NCI-H345 (cell line): ENCODE measurements at places on chromosomes 11 and 22.
A peak's percentile ranks its signal among the peaks of the same experiment; 100 is the strongest.

GRCh38 chr11:1204381-1205101, 18.3 kb upstream of the MUC5B start:
- no peak for DNase-seq

- DNase-seq, result no peak
These were observed 73.6 kb upstream of the SUSD2 start for GRCh38 chr22:24107661-24108060.

GRCh38 chr11:47376525-47377371, 1.6 kb downstream of the SPI1 start:
- no peak for DNase-seq

DNA sequence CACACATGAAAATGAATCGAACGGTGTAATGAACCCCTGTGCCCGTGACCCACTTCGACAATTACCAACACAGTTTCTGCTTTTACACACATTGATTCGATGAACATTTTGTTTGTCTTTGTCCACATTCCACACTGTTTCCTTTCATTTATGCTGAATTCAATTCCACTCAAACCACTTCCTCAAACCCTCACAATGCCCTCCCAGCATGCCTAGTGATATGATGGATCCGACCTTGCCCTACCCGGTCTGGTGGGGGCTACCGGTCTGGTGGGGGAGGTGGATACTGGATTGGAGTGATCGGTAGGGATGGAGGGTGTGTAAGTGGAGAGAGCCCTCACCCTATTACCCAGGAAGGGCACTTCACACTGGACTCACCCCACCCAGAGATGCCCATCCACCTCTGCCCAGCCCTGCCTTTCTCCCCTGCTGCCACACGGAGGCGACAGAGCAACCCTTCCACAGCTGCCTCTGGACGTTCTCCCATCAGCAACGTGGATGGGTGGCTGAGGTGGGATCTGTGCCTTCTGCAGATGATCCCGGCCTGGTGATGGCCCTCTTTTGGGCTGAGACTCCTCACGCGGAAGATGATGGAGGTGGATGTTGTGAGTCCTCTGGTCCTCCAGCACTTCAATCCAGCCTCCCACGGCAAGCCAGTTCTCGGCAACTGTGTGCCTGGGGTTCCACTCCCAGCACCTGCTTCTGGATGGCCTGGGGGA, 33.0 kb upstream of the P2RY2 start:
- DNase-seq, result peak; percentile 44

DNA sequence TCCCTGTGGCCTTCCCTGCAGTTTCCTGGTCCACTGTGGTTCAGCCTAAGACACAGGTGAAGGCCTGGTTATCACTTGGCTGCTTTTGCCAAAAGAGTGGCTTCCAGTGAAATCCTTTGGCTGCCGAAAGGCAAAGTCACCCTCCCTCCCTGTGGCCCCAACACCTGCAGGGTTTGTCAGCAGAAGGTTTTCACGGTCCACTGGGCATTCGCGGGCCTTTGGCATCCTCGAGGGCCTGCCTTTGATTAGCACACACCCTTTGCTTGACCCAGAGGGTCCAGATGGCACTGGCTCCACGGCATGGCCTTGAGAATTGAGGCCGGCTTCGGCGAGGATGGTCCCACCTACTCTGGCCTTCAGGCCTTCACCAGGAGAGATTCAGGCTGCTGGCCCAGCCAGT, 35.3 kb downstream of the RTN4R start:
- DNase-seq, result no peak

GRCh38 chr11:73295996-73296318, 12.1 kb upstream of the ARHGEF17 start:
- no peak for DNase-seq

GRCh38 chr11:129639300-129639699, 176.3 kb upstream of the TMEM45B start:
- no peak for DNase-seq

DNA sequence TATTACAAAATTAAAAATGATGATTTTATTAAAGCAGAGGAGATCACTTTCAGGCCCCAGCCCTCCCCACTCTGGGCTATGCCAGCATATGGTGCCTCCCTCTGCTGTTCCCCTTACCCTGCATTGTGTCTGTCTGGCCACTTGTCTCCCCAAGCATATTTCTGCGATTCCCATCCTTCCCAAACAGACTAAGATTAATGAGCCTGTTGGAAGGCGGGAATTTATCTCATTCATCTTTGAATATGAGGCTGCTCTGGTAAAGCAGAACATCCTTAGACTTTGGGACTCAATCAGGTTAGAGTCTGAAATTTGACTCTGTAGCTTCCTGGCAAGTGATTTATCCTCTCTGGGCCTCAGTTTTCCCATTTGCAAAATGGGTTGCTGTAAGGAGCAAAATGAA, 25.7 kb downstream of the AMPD3 start:
- no peak for DNase-seq

DNA sequence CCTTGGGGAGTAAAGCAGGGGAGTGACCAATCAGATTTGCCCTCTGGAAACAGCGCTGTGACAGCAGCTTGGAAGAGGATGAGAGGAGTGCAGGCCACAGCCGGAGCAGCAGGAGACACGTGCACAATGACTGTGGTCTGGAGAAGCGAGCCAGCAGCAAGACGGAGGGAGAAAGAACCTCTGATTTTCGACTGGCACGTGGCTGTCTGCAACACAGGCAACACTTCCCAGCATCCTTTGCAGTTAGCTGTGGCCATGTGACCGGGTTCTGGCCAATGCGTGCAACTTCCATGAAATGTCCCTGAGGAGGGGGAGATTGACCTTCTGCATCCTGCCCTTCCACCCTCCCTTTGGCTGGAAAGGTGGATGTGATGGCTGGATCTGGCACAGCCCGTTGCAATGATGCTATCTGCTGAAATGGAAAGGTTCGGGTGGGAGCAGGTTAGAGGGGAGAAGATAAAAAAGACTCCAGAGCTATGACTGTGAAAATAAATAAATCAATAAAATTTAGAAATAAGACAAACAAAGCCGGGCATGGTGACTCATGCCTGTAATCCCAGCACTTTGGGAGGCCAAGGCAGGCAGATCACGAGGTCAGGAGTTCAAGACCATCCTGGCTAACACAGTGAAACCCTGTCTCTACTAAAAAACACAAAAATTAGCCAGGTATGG, 15.6 kb downstream of the PLA2G6 start:
- DNase-seq, result no peak

DNA sequence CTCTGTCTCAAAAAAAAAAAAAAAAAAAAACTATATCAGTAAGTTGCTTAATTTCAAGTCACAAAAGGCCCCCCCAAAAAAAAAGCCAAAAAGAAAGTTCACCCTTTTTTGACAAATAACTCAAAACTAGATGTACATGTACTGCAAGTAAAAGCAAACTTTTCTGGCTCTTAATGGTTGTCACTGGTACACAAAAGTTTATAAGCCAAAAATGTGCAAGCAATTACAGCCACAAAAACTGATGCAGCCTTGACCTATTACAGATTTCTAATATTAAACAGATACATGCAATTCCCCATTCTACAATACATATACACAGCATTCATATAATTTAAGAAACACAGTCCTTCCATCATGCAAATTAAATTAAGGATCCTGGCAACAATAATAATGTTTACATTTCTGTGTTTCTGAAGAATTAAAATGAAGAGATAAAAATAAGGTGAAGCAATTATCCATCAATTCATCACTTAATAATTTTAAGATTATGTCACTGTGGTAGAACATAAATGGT, 18.6 kb downstream of the PICALM start:
- DNase-seq, result no peak

GRCh38 chr22:39472570-39473556, 16.1 kb downstream of the MGAT3 start:
- DNase-seq, result peak; percentile 8

GRCh38 chr11:112321501-112322172, 61.0 kb upstream of the PLET1 start:
- peak; percentile 92 for DNase-seq

DNA sequence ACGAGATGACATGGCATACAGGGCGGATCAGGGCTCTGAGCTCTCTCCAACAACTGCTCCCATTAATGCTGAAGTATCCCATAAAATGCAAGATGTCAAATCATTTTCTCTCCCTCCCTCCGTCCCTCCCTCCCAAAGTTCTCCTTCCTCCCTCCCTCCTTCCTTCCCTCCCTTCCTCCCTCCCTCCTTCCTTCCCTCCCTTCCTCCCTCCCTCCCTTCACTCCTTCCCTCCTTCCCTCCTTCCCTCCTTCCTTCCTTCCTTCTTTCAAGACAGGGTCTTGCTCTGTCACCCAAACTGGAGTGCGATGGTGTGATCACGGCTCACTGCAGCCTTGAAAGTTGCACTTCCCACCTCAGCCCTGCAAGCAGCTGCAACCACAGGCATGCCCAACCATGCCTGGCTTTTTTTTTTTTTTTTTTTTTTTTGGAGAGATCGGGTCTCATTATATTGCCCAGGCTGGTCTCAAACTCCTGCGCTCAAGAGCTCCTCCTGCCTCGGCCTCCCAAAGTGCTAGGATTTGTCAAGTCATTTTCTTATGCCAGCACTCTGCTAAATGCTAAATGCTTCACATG, 38.2 kb downstream of the TXN2 start:
- peak; percentile 20 for DNase-seq

- DNase-seq, result no peak
These were observed 35.3 kb upstream of the HORMAD2 start for GRCh38 chr22:30044881-30045493.

DNA sequence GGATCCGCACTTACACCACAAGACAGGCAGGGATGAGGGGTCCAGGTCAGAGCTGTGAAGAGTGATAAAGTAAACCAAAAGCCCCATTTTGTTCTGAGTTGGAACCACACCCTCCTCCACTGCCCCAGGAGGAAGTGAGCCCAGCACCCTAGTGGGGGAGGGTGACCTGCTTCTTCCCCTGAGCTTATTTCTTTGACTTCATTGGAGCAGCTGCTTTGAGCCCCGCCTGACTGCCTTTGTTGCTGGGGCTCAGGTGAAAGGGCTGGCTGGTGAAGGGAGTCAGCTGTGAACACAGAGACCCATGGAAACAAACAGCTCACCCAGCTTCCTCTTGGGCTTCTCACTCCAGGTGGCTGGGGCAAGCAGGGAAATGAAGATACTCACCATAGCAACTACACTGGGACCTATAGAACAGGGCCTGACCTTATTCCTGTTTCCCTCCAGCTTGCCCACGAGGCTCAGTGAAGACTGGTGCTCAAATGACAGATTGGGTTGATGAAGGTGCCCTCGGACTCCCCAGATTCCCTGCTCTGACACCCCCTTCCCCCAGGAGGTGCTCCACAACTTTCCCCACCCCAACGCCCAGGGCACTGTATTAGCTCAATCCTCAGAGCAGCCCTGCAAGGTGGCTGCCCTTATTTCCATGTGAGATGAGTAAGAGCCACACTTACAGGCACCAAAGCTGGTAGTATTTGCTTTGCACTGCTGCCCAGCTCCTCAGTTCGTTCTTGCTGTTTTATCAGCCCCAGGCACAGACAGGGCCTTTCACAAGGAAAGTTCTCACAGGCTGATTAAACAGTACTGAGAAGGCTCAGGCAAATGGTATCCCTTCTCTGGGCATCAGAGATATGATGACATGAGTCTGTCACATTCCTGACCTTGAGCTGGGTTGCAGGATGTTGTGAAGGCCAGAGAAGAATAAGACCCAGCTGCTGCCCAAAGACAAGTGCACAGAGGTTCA, 2.4 kb downstream of the UCP2 start:
- peak; percentile 86 for DNase-seq

DNA sequence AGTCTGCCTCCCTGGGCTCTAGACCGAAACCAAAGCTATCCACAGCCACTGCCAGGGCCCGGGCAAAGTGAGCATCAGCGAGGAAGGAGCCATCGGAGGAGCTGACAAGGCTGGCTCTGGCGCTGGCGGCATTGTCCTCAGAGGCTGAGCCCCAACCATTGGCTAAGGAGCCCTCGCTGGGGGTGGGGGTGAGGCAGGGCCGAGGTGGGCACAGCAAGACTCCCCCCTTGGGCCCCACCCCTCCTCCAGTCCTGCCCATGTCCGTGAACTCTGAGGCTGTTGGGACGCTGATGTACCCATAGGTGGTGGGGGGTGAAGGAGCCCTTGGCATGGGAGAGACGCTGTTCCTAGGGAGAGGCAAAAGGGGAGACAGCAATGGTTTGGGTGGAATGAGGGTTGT, 11.2 kb downstream of the ROBO4 start:
- DNase-seq, result no peak

DNA sequence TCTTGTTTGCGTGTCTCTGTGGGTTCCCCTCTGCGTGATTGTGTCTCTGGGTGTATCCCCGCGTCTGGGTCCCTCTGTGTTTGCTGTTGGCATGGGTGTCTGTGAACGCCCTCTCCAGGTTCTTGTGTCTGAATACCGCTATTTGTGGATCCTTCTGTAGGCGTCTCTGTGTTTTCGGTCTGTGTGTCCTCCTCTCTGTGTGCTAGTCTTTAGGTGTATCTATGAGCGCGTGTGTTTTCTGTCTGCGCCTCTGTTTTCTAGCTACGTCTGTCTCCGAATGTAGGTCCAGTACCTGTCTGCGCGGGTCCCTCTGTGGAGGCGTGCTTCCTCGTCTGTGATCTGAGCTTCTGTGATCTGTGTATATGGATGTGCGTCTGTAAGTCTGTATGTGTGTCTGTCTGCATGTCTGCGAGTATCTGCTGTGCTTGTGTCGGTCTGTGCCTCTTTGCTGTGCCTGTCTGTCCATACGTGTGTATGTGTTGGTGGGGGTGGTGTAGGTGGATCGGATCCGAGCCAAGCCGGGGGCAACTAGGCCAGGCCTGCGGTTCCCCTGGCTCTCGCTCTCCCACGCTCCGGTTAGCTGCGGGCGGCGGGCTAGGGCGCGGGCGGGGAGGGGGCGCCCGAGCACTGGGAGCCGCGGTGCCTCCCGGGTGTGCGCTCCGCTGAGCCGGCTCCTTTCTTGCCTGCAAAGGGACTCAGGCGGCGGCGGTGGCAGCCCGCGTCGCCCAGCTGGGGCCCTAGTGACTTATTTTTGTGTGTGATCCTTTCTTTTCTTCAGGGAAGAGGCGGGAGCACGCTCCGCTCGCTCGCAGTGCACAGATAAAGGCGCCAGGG, 105.3 kb upstream of the E2F8 start:
- DNase-seq, result peak; percentile 21

- DNase-seq, result no peak
These were observed 176.7 kb downstream of the BCR start for GRCh38 chr22:23357053-23357452.

- no peak for DNase-seq
These were observed 47.2 kb downstream of the MYO7A start for GRCh38 chr11:77175021-77175842.

DNA sequence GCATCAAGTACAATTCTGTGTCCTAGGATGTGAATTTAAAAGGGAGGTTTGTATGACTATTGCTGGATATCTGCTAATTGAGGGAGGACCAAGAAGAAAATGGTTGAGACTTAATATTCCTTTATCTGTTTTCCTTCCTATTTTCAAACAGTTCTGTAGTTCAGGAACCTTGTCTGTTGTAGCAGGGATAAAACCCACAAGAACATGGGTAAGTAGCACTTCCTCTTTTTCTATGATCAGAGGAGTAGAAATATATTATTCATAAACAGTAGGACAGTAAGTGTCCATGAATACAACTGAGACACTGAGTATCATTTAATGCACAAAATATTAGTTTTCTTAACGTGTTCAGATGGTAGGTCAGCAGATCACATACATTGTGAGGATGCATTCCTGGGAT, 7.6 kb downstream of the MS4A3 start:
- DNase-seq, result no peak

- no peak for DNase-seq
These were observed 13.2 kb upstream of the RGL4 start for GRCh38 chr22:23677701-23677995.
